ENCODE measurements at places on chromosomes 13 and 19. TPM values are rescaled to one million over a fixed set of nuclear protein-coding genes. Genes with fewer than 3 reads are reported as not detected.

GRCh38 chr19:1068009-1069001, 1.3 kb downstream of the ARHGAP45 start:
- no peak for DNase-seq

DNA sequence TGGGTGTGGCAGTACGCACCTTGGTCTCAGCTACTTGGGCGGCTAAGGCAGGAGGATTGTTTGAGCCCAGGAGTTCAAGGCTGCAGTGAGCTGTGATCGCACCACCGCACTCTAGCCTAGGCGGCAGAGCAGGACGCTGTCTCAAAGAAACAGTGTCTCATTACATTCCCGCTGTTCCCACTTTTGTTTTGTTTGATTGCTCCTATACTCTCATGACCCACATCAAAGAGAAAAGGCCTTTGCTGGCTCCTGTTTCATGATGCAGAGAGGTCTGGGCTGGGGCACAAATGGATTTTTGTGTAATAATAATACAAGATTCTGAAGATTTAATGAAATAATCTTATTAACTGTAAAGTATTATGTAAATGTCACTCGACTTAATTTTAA, 85.7 kb downstream of the LACC1 start:
- DNase-seq = no peak

- DNase-seq = no peak
Measured at GRCh38 chr19:5926641-5927440, 12.8 kb downstream of the CAPS start.

GRCh38 chr19:23554548-23554947, 132.5 kb downstream of the ZNF675 start:
- no peak for DNase-seq

DNA sequence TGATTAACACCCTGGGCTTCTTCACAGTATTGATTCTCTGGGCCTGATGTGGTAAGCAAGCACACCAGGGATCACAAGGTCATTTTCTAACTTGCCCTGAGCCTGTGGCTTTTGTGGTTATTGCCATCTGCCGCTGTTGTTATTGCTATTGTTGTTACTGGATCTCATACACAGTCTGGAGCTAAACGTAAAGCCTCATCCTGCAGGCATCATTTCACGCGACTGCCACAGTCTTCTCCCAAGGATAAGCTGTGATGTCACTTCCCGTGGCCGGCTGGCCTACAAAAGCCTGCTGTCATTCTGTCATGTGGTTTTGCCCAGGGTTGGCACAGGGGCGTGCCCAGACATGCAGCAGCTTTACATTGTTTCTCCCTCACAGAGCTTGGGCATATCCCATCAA, 154.0 kb upstream of the GPR12 start:
- no peak for DNase-seq

SPRY2 gene
- 29.3 TPM for total RNA-seq

DNA sequence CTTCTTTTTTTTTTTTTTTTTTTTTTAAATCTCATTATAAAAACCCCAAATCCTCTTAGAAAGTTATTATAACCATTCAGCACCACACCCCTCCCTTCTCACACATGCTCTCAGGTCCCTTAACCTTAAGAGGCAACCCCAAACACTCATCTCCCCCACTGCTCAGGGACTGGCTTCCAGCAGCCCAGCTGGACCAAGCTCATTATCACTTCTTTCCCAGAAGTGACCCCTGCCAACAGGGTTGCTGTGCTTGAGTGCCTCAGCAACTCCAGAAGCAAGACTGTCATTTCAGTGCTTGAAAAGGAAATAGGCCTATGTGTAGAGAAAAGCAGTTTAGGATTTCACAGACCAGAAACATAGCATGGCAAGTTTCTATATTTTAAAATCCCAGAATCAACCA, 84.3 kb downstream of the SLAIN1 start:
- DNase-seq = no peak

DNA sequence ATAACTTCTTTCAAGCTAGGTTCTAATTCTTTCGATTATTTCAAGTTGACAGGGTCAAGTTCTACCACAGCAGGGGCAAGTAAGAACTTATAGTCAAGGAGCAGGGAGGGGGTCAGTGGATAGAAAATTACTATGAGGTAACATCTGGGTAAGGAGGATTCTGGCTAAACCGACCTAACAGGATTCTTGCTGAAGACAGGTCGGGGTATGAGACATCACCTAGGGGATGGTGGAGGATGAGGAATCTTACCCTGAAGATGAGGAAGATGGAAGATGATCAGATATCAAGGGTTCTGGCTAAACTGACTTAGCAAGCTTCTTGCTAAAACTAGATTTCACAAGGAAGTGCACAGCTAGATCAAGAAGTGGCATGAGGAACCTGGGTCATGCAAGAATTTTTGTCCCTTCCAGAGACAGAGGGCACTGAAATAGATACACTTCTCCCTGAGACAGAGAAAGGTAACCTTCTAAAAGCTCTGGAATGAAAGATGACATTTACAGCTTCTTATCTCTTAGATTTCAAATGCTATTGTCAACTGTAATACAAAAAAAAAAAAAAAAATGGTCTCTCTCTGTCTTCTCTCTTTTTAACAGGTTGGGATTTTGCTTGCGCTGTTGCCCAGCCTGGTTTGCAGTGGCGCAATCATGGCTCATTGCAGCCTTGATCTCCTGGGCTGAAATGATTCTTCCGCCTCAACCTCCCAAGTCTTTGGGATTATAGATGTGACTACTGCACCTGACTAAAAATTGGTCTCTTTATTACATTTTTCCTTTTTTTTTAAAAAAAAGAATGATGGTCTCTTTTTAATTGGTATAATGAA, 9.6 kb upstream of the METTL21C start:
- no peak for DNase-seq

- no peak for DNase-seq
Measured at GRCh38 chr13:76499891-76500290, 386.3 kb downstream of the KCTD12 start.

STXBP2 gene
- 32.8 TPM for total RNA-seq

- DNase-seq = no peak
Measured at GRCh38 chr13:103133556-103133955, 67.3 kb upstream of the SLC10A2 start.

Data from glutamatergic neuron (in vitro differentiated cells).